Left ventricle myocardium inferior (tissue), 1 donor: ENCODE measurements at places on chromosomes 11 and 22. TPM values are rescaled to one million over a fixed set of nuclear protein-coding genes. Genes with fewer than 3 reads are reported as not detected.

- H3K36me3 ChIP-seq, result no peaks in the 10 kb centered on the region
- H3K4me3 ChIP-seq, result no peak overlapping the region
Measured at GRCh38 chr11:65003282-65003681, 6.5 kb upstream of the BATF2 start.

GRCh38 chr11:78575478-78575877, 814 bp upstream of the NARS2 start:
- peaks cover 31% of the 10 kb centered on the region for H3K4me1 ChIP-seq
- DNase-seq, result no peak
- peak overlapping the region; percentile 86 for H3K27ac ChIP-seq
- H3K27me3 ChIP-seq, result no peaks in the 10 kb centered on the region

DNA sequence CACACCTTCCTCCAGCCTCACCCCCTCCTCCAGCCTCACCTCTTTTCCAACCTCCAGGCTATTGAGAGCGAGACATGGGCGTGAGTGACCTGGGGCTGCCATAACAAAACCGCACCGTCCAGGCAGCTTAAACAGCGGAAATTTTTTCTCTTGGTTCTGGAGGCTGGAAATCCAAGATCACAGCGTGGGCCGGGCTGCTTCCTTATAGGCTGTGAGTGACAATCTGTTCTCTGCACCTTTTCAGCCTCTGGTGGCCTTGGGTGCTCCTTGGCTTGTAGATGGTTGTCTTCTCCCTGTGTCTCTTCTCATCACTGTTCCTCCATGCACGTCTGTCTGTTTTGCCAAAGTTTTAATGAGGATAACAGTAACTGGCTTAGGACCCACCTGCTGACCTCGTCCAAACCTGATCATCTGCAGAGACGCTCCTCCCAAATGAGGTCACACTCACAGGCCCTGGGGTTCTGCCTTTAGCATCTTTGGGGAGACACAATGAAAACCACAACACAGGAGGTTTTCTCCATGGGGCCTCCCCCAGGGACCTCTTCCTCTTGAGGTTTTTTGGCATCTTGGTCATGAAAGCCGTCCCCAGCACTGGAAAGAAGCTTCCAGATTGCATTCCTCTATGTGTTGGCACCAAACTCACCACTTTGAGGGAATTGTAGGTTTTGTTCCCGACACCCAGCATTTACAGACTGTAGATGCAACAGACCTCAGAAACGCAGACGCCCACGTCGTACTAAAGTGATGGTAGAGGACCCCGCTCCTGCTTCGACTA, 878.1 kb downstream of the BRD1 start:
- no peak overlapping the region for H3K27ac ChIP-seq
- peaks cover 41% of the 10 kb centered on the region for H3K27me3 ChIP-seq
- H3K36me3 ChIP-seq, result no peaks in the 10 kb centered on the region
- no peaks in the 10 kb centered on the region for H3K4me1 ChIP-seq
- no peak overlapping the region for H3K4me3 ChIP-seq
- DNase-seq, result no peak

GRCh38 chr22:40764763-40765441, 54.2 kb downstream of the SLC25A17 start:
- H3K36me3 ChIP-seq, result peaks cover 6% of the 10 kb centered on the region
- no peak for DNase-seq
- H3K27ac ChIP-seq, result no peak overlapping the region

DNA sequence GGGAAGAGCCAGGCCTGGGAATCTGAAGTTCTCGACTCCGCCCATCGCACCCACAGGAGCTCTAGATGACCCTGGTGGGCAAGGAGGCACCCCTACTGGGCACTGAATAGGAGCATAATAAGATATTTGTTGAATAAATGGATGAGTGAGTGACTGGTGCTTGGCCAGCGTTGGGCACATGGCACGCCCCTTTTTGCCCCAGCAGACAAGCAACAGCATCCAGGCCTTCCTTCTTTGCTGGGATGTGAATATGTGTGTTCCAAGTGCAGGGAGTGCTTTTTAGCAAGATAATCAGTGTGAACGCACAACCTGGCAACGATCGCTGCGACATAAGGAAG, 443 bp upstream of the CELF1 start:
- peak overlapping the region; percentile 96 for H3K4me3 ChIP-seq
- no peaks in the 10 kb centered on the region for H3K36me3 ChIP-seq
- no peak for DNase-seq
- peak overlapping the region; percentile 94 for H3K27ac ChIP-seq

DNA sequence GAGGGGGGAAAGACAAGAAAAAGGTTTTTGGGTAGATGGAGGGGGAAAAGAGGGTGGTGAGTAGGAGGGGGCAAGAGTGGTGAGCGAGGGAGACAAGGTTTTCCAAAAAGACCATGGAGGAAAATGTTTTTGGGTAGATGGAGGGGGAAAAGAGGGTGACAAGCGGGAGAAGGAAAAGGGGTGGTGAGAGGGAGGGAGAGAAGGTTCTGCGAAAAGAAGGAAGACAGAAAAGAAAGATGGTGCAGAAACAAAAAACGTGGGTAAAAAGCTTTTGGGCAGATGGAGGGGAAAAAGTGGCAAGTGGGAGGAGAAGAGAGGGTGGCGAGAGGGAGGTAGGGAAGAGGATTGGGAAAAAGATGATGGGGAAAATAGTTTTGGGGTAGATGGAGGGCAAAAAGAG, 116.0 kb upstream of the SERPIND1 start:
- no peak overlapping the region for H3K4me3 ChIP-seq
- H3K36me3 ChIP-seq, result no peaks in the 10 kb centered on the region
- DNase-seq, result no peak
- H3K27ac ChIP-seq, result no peak overlapping the region
- no peaks in the 10 kb centered on the region for H3K4me1 ChIP-seq
- peaks cover 22% of the 10 kb centered on the region for H3K27me3 ChIP-seq

GRCh38 chr11:19420868-19421533, 180.3 kb upstream of the E2F8 start:
- H3K36me3 ChIP-seq, result no peaks in the 10 kb centered on the region
- no peak overlapping the region for H3K27ac ChIP-seq
- no peaks in the 10 kb centered on the region for H3K27me3 ChIP-seq
- no peak overlapping the region for H3K4me3 ChIP-seq

DNA sequence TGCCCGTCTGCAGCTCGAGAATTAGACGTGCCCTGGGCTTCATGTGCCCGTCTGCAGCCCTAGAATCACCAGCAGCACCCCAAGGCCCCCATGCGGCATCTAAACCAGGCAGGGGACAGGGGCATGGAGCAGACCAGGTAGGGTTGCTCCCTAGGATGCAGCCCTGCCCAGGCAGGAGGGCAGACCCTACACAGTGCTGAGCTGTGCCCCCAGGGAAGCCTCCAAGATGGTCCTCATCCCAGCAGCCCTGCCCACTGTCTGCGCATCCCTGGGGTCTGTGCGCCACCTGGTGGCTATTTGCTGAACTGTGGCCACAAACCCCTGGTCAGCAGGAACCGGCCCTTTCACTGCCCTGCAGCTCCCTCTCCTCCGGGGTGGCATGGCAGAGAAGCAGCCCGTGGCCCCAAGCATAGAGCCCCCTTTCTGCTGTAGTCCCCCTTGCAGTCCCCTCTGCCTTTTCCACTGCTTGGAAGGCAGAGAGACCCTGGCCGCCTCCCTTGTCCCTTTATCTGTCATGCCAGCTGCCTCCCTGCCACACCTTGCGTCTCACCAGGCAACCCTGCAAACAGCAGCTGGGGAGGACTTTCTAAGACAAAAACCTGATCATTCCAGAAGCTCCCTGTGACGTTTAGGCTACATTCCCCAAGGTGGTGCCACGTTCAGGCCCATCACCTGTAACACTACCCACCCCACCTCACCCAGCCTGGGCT, 86.6 kb downstream of the KCNQ1 start:
- H3K4me1 ChIP-seq, result peaks cover 23% of the 10 kb centered on the region
- no peak overlapping the region for H3K27ac ChIP-seq
- no peaks in the 10 kb centered on the region for H3K36me3 ChIP-seq
- H3K27me3 ChIP-seq, result no peaks in the 10 kb centered on the region
- peak; percentile 81 for DNase-seq

DNA sequence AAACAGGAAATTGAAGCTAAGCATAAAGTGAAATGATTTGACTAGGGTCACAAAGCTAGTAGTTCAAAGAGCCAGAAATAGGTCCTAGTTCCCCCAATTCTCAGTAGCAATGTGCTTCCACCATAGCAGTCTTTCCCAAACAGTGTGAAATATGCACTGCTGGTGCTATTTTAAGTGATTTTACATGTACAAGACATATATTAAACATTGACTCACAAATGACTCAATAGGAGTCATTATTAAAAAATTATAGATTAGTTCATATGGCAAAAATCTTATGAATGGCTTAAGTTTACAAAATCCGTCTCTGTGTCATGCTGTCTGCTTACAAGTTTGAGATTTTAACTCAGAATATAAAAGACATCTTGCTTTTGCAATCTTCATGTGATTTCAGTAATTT, 21.4 kb downstream of the KIF18A start:
- no peak overlapping the region for H3K27ac ChIP-seq
- no peaks in the 10 kb centered on the region for H3K4me1 ChIP-seq
- no peaks in the 10 kb centered on the region for H3K36me3 ChIP-seq

GRCh38 chr22:37818409-37819104, 4.6 kb upstream of the GALR3 start:
- H3K27ac ChIP-seq, result peak overlapping the region; percentile 72
- peaks cover 41% of the 10 kb centered on the region for H3K27me3 ChIP-seq
- peak; percentile 60 for DNase-seq

- peak; percentile 71 for DNase-seq
- H3K36me3 ChIP-seq, result no peaks in the 10 kb centered on the region
- peak overlapping the region; percentile 66 for H3K27ac ChIP-seq
Measured at GRCh38 chr22:19663821-19664355, 50.4 kb upstream of the SEPTIN5 start.

DNA sequence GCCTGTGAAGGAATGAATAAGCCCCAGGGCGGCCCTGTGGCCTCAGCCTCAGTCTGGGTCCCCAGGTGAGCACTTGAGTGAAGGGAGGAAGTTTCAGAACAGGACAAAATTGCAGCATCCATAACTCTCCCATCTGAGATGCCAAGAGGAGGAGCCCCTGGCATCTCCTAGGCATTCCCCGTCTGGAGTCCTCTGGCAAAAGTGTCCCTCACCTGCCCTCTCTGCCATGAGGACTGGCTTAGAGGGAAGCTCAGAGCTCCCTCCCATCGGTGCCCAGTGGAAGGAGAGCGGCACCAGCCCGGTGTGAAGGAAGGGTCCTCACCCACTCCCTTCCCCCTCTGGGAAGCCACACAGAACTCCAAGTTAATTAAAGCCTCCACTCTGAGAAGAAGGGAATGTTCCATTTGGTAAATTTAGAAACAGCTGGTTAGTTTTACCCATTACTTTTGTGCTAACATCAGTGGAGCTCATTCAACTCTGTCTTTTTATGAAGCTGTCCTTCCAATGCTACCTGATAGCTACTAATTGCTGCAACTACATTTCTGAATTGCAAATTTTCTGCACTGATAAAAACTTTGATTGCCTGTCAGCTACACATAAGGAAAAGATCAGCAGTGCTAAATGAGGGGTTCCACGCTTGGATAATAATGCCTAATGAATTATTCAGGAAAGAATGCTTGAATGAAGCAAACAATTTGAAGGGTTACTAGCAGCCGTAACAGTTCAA, 123.3 kb upstream of the RCN1 start:
- peaks cover 7% of the 10 kb centered on the region for H3K4me1 ChIP-seq
- DNase-seq, result no peak
- H3K27ac ChIP-seq, result no peak overlapping the region
- H3K27me3 ChIP-seq, result peaks cover 17% of the 10 kb centered on the region
- H3K4me3 ChIP-seq, result no peak overlapping the region

DNA sequence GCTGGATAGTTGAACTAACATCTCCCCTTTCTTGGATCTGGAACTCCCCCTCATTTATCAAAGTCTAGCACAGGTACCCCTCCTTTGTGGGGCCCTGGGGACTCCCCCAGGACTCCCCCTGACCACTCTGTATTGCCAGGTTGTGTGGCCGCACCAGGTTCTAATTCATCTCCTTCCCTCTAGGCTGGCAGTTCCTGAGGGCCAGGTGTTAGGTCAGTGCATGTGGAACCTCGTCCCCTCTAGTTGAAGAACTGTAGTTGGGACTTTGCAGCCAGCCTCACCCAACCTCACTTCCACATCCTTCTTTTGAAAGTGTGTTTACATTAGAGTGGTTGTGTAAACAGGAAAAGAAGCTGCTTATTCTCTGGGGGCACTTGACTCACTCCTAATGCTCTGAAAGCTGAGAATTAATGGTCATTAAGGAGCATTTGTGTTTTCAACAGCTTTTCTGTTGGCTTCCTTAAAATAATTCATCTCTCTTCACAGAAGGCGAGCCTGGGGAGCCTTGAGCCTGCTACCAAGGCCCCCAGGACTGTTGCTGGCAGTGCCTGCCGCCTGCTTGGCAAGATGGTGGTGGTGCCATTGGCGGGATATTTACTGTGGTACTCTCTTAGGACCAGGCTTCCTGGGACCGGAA, 11.8 kb downstream of the UPB1 start:
- H3K4me1 ChIP-seq, result peaks cover 33% of the 10 kb centered on the region
- no peak for DNase-seq
- H3K27me3 ChIP-seq, result no peaks in the 10 kb centered on the region
- H3K27ac ChIP-seq, result no peak overlapping the region
- H3K4me3 ChIP-seq, result no peak overlapping the region
- no peaks in the 10 kb centered on the region for H3K36me3 ChIP-seq

DNA sequence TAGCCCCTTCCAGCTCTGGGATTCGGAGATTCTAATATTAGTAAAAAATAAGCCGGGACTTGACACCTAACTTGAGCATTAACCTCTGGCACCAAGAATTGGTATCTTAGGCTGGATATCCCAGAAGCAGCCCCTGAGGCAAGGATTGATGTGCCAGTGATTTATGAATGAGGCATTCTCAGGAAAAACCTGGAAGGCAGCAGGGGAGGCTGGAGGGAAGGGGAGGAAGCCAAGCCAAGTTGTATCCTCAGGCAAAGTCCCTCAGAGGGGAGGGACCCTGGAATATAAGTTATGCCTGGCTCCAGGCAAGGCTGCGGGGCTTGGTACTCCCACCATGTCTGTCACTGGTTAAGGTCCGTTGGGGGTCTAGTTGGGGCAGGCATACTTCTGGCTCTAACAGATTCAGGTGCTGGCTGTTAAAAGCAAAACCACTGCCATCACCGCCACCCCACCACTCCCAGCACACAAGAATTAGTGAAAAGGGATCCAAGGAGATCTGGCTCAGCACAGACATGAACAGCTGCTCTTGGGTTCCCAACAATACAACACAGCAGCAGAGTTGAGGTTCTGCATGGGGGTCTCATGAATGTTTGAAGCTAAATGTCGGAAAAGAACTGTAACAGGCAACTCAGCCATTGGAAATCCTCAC, 29.8 kb downstream of the LMO2 start:
- no peak overlapping the region for H3K4me3 ChIP-seq
- peaks cover 7% of the 10 kb centered on the region for H3K4me1 ChIP-seq
- H3K27me3 ChIP-seq, result peaks cover 19% of the 10 kb centered on the region
- H3K27ac ChIP-seq, result no peak overlapping the region
- DNase-seq, result no peak

- H3K4me3 ChIP-seq, result peak overlapping the region; percentile 95
- no peaks in the 10 kb centered on the region for H3K36me3 ChIP-seq
- H3K4me1 ChIP-seq, result peaks cover 80% of the 10 kb centered on the region
- no peaks in the 10 kb centered on the region for H3K27me3 ChIP-seq
- H3K27ac ChIP-seq, result peak overlapping the region; percentile 96
Measured at GRCh38 chr11:58576887-58577471, 1.3 kb upstream of the LPXN start.

- peaks cover 69% of the 10 kb centered on the region for H3K36me3 ChIP-seq
- DNase-seq, result no peak
- H3K27me3 ChIP-seq, result no peaks in the 10 kb centered on the region
- H3K4me1 ChIP-seq, result peaks cover 36% of the 10 kb centered on the region
- no peak overlapping the region for H3K27ac ChIP-seq
- H3K4me3 ChIP-seq, result no peak overlapping the region
Measured at GRCh38 chr22:19974268-19974861, 32.7 kb upstream of the TXNRD2 start.

Gene LRRC75B
- total RNA-seq, result 5.6 TPM

Gene ANGPTL5
- 1.3 TPM for total RNA-seq

Gene GGT5
- 21.1 TPM for total RNA-seq

Gene ACRV1
- not detected for total RNA-seq

Gene SLC22A8
- not detected for total RNA-seq
